ENCODE measurements at places on chromosomes 13 and 19. TPM values are rescaled to one million over a fixed set of nuclear protein-coding genes. Genes with fewer than 3 reads are reported as not detected.

Gene PDE4A
- total RNA-seq, result 0.26 TPM

Gene SLC1A6
- total RNA-seq, result not detected

Gene F2RL3
- not detected for total RNA-seq

GRCh38 chr19:23914402-23915286, at the start of gene ZNF726:
Gene ZNF726 (plus strand): TSS chr19:23914886. CDS start chr19:23914995, 109 bp downstream.
- peak; percentile 87 for DNase-seq
